ENCODE measurements at places on chromosomes 6 and 20.

DNA sequence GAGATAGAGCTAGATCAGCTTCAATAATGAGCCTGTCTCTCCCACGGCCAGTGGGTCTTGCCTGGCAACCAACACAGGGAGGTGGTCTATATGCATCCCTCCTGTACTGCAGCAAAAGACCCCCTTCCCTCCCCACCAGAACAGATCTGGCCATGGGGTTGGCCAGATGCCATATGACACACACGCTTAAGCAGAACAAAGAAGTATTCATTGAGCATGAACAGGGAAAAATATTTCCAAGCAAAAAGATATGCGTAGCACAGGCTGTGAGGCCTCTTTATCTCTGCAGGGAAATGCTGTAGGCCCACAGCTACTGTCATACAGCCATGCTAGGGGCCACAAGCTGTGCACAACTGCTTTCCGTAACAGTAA lies 73.4 kb upstream of the NRSN1 start:
- no peak for DNase-seq

DNA sequence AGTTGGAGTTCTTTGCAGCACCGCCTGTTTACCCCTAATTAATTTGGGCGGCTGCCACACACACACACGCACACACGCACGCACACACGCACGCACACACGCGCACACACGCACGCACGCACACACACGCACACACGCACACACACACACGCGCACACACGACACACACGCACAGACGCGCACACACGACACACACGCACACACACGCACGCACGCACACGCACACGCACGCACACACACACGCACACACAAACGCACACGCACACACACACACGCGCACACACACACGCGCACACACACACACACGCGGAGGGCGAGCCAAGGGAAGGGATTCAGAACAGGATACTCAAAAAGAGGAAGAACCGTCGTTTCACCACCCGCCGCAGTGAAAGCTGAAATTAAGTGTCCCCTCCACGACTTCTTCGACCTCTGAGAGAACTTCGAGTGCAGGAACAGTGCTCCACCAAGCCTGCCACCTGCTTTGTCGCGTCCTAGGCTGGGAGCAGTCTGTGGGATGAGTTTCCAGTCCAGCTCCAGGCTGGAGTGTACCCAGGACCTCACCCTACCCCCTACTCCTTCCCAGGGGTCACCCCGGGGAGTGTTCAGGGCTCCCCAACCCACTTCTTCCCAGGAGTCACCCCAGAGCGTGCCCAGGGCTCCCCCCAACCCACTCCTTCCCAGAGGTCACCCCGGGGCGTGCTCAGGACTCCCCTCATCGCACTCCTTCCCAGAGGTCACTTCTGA lies 1.1 kb downstream of the RNASET2 start:
- no peak for DNase-seq

DNA sequence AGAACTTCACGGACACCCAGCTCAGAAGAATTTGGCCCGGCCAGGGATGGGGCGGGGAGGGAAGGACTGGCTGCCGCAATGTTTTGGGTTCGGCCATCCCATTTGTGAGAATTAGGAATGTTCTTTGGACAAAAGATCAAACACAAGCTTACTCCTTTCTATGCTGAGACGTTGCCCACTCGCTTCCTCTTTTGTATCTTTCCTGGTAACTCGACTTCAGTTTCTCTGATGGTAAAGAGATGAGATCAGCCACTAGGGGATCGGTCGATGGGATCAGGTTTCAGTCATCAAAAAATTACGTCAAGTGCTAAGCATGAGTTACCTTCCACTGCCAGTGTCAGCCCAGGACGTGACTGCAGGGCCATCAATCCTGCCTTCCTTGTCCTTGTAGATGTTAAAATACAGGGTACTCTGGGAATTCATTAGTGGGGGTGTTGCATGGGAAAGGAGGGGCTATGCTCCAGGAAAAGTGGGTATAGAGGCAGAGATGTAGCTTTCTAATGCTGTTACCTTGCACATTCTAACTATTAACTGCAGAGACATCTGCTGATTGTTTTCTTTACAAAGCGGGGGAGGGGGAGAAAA lies 190.2 kb downstream of the TSHZ2 start:
- DNase-seq: peak; percentile 46

DNA sequence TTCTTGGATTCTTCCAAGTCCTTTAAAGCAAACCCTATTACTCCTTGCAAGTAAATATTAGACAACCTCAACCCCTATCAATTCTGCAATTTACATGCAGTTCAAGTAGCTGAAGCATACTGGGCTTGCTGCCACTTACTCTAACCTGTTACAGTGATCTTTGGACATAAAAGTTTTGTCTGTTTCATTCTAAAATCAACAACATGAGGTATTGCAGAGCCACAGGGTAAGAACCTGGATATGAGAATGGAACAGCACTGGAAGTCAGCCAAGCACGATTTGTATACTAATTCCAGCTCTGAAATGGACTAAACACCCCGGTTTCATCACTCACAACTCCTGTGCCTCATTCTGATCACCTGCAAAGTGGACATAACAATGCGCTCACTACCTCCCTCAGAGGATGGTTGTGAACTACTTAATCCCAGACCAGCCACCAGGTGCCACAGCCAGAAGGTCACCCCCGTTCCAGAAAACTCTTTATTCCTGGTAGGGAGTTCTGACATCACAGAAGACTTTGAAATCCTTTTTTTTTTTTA lies 270.0 kb downstream of the ADGB start:
- DNase-seq: peak; percentile 51

GRCh38 chr6:41689171-41690008 lies 46.0 kb downstream of the TFEB start:
- DNase-seq: no peak

GRCh38 chr6:7585287-7585930 lies 4.6 kb upstream of the SNRNP48 start:
- DNase-seq: no peak

DNA sequence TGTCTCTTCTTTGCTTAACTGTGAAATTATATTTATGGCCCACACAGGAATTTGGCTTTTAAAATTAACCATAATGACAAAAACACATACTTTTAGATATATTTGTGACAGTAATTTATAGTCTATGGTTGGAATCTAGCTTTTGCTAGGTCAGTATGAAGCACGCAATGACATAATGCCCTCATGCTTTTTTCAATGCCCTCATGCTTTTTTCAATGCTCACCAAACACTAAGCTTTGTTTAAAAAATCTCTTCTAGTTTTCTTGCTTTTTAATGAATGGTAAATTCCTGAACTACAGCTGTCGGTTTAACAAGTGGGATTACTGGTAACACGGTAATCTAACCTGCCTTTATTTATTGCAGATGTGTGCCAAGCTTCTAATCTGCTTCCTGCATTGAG lies 12.7 kb downstream of the CCN6 start:
- DNase-seq: no peak

- DNase-seq: no peak
Measured at GRCh38 chr6:24547243-24547642, 52.5 kb downstream of the ALDH5A1 start.

- DNase-seq: no peak
Measured at GRCh38 chr20:62927128-62927705, 912 bp upstream of the DIDO1 start.

- no peak for DNase-seq
Measured at GRCh38 chr20:51312480-51312783, 230.1 kb downstream of the NFATC2 start.

DNA sequence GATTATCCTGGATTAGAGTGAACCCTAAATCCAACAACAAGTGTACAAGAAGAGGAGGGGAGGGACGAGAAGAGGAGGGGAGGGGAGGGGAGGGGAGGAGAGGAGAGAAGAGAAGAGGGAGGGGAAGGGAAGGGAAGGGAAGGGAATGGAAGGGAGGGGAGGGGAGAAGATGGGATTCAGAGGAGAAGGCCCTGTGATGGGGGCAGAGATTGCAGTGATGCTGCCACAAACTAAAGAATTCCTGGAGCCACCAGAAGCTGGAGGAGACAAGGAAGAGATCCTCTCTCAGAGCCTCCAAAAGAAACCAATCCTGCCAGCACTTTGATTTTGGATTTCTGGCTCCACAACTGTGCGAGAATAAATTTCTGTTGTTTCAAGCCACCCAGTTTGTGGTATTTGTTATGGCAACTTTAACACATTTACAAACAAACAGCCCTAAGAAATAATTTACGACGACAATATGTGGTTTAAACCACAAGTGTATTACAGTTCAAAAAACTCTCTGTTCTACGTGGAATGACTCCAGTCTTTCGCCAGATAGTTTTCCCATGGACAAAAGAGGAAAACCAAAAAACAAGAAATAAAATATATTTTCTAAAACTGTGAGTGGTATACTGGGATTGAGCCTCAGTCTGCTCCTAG lies 235.4 kb downstream of the HDGFL1 start:
- DNase-seq: no peak

DNA sequence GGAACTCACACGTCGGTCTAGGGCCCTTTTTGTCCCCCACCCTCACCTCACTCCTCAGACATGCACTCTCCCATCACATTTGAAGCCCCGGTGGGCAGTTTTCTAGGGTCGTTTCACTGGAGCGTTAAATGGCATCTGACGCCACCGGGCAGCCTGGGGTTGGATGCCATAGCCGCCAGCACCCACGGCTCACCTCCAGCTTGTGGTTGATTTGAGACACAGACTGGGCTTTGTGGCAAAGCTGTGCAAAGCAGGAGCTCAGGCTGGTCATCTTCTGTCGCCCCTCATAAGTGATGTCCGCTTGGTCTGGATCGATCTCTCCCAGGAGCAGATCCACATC lies 530 bp downstream of the GOPC start:
- no peak for DNase-seq

- peak; percentile 78 for DNase-seq
Measured at GRCh38 chr20:62382306-62383198, 4.4 kb upstream of the RPS21 start.

Data from left lobe of liver (tissue), 2 donors.